ENCODE measurements at places on chromosomes 4 and X.

DNA sequence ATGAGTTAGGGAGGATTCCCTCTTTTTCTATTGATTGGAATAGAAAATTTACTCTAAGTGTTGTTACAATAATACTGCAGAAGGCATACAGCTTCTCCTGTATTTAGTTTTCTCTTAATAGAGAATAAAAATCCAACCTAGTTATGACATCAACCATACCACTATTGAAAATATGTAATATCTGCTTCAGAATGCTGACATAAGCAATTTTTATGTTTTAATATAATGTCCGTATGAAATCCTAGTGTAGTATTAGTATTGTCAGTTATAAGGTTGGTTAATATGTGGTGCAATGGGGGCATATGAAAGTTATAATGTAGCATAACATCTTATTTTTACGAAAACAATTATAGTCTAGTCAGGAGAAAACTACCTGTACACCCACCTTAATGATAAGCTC, 68.2 kb downstream of the HEPH start:
- DNase-seq: no peak

GRCh38 chr4:113419631-113420030, 341.9 kb downstream of the CAMK2D start:
- DNase-seq: no peak

DNA sequence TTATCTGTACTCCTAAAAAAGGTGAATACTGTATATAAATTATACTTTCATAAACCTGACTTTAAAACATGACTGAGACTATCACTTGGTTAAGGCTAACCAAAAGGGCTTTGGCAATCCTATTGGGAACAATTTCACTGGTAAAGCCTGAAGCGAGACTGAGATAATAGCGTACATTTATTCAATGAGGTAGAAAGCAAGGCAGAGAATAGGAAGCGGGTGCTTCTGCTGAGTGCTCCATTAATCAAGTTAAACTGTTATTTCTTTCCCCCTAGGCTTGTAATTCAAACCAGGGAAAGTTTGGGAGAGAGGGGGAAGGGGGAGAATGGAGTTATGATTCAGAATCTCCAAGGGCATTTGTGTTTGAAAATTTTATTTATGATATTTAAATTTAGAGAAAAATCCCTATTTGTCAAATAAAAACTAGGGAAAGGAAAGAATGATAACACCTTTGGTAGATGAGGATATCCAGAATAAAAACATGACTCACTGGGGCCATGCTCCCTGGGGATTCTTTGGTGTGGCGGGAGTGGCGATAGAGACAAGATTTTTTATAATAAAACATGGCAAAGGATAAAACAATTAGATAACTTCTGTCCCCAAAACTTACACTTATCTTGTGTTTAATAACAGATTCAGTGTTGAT, 34.6 kb upstream of the SORBS2 start:
- DNase-seq: no peak

GRCh38 chrX:129908636-129909035, 2.7 kb downstream of the UTP14A start:
- DNase-seq: no peak

GRCh38 chr4:72567036-72567435, 2.0 kb downstream of the ADAMTS3 start:
- no peak for DNase-seq

GRCh38 chr4:156971165-156971675, 379 bp downstream of the PDGFC start:
- DNase-seq: no peak

GRCh38 chr4:183096276-183096965, 2.6 kb upstream of the WWC2 start:
- DNase-seq: no peak

- DNase-seq: no peak
Measured at GRCh38 chrX:110248578-110248977, 69.3 kb downstream of the AMMECR1 start.

GRCh38 chrX:45711231-45711630, 510.6 kb upstream of the DIPK2B start:
- no peak for DNase-seq

DNA sequence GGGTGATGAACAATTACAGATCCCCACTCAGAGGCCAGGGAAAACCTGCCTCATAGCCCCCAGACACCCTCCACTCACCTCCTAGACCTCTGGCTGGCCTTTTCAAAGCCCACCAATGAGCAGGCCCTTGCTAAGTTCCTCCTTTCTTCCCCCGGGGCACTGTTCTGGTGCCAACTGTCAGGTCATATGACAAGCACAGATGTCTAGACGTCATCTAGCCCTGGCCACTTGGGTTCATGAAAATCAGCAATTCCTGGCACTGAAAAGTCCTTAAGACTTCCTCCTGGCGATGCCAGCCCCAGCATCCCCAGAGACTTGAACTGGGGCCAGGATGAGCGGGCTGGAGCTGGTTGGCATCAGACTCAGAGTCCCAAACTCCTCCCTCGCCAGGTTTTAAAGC, 115.6 kb upstream of the NALF2 start:
- DNase-seq: no peak

GRCh38 chr4:3851211-3851610, 85.0 kb downstream of the ADRA2C start:
- no peak for DNase-seq

GRCh38 chr4:15982842-15983524, 20.0 kb upstream of the FGFBP2 start:
- DNase-seq: no peak

DNA sequence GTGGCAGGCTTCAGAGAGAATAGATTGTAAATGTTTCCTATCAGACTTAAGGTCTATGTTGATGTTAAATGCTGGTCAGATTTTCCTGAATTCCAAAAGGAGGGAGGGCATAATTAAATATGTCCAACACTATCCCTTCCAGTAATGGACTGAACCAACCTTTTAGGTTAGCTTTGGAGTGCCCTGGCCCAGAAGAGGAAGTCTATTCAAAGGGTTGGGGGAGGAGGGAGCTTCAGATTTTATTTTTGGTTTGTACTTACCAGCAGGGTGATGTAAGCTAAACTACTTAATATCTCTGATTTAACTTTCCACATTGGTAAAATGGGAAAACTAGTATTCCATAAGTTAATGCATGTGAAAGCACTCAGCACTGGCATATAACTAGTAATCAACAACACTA, 91.1 kb downstream of the RBM46 start:
- no peak for DNase-seq

GRCh38 chr4:98689507-98690174, 31.2 kb upstream of the TSPAN5 start:
- no peak for DNase-seq

DNA sequence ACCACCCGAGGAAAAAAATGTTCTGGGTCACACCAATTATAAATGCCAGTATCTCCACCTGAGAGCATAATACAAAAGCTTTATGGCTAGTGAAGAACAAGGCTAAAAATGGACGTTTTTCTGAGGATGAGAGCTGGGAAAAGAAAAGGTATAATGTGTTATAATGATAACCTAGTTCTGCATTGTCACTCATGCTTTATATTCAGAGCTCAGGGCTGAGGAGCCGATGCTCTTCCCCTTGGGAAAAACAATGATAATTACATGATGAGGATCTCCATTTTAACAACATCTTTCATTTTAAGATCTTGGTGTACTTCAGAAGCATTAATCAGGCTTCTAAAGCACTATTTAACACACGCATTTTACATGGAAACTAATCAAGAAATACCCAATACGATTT, 333.7 kb downstream of the UNC5C start:
- no peak for DNase-seq

DNA sequence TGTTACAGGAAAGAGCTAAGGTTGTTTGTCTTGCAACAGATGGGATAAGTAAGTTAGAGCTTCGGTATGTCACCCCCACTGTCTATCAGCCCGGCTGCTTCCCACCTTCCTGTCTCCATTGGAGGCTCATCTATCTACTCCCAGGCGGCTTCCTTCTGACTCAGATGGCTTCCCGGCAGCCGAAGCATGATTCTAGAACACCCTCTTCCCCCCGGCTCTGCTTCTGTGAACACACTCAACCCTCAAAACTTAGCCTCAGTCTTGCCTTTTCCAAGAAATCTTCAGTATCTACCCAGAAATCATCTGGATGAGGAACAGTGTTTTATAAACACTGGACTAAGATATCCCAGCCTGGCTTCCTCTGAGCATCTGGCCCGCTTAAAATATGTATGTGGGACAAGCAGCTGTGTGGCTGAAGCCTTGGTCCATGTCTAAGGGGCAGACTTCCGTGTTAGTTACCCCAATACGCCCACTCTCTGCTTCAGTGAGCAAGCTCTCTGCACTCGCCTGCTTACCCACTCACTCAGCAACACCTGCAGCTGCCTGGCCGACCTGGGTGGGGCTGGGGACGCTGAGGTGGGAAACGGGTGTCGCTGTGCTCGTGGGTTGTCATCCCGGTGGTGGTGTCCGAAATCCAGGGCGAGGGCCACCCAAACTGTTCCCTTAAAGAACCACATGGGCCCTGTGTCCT, 12.0 kb upstream of the SLC2A9 start:
- peak; percentile 27 for DNase-seq

GRCh38 chr4:152187693-152188092, 348.2 kb downstream of the FBXW7 start:
- DNase-seq: no peak

DNA sequence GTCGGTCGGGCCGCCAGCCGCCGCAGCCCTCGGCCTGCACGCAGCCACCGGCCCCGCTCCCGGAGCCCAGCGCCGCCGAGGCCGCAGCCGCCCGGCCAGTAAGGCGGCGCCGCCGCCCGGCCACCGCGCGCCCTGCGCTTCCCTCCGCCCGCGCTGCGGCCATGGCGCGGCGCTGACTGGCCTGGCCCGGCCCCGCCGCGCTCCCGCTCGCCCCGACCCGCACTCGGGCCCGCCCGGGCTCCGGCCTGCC, 213 bp downstream of the NFKB1 start:
- DNase-seq: no peak

- DNase-seq: no peak
Measured at GRCh38 chrX:38919202-38919601, 117.9 kb downstream of the MID1IP1 start.

- DNase-seq: no peak
Measured at GRCh38 chrX:69139516-69139915, 25.7 kb downstream of the PJA1 start.

Measured in B cell (primary cell).